ENCODE measurements at places on chromosomes 12 and 14. TPM values are rescaled to one million over a fixed set of nuclear protein-coding genes. Genes with fewer than 3 reads are reported as not detected.
A peak's percentile ranks its signal among the peaks of the same experiment; 100 is the strongest.

The EVL gene
- total RNA-seq, result 23.7 TPM

The PRIMA1 gene
- 0.47 TPM for total RNA-seq

The CYP46A1 gene
- 3.1 TPM for total RNA-seq

The NOXRED1 gene
- total RNA-seq, result not detected

The POTEM gene
- not detected for total RNA-seq

The SIRT4 gene
- 10.3 TPM for total RNA-seq

The RIPK3 gene
- total RNA-seq, result 0.78 TPM

The RPGRIP1 gene
- total RNA-seq, result 0.11 TPM

The PTPRB gene
- 17.1 TPM for total RNA-seq

The MARCHF9 gene
- total RNA-seq, result 16.5 TPM

The PLBD1 gene
- total RNA-seq, result 7.5 TPM

The PRDM4 gene
- 17.7 TPM for total RNA-seq

DNA sequence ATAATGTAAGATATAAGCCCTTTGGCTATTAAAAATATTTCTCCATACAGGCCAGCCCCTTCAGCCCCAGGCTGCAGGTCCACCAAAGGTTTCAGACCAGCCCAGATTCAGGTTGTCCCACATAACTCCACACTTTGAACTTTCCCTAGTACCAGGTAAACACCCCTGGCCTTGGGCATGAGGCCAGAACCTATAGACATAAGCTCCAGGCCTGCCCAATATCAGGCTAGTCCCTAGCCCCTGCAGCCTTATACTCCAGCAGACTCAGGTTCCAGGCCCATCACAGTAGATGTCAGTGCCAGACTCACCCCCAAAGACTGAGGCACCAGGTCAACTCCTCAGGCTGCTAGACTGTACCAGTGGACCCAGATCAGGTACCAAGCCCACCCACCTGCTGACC, 178.5 kb upstream of the DAAM1 start:
- H3K27ac ChIP-seq, result no peak overlapping the region
- H3K36me3 ChIP-seq, result no peaks in the 10 kb centered on the region
- no peak for DNase-seq
- H3K27me3 ChIP-seq, result no peaks in the 10 kb centered on the region
- no peak overlapping the region for H3K4me3 ChIP-seq

- no peak overlapping the region for H3K27ac ChIP-seq
- no peak for DNase-seq
- H3K4me1 ChIP-seq, result no peaks in the 10 kb centered on the region
- no peak overlapping the region for H3K4me3 ChIP-seq
Observed at GRCh38 chr12:81330480-81330879, 252.6 kb downstream of the ACSS3 start.

- peaks cover 36% of the 10 kb centered on the region for H3K4me1 ChIP-seq
- H3K36me3 ChIP-seq, result no peaks in the 10 kb centered on the region
- DNase-seq, result no peak
- no peak overlapping the region for H3K27ac ChIP-seq
- no peaks in the 10 kb centered on the region for H3K27me3 ChIP-seq
Observed at GRCh38 chr12:15179672-15180071, 41.5 kb downstream of the RERG start.

- no peaks in the 10 kb centered on the region for H3K36me3 ChIP-seq
- no peak overlapping the region for H3K27ac ChIP-seq
- no peaks in the 10 kb centered on the region for H3K4me1 ChIP-seq
- no peak overlapping the region for H3K4me3 ChIP-seq
- no peaks in the 10 kb centered on the region for H3K27me3 ChIP-seq
Observed at GRCh38 chr12:54398995-54399793, 14.7 kb upstream of the ZNF385A start.

- H3K4me1 ChIP-seq, result no peaks in the 10 kb centered on the region
- DNase-seq, result no peak
- H3K36me3 ChIP-seq, result no peaks in the 10 kb centered on the region
- H3K27me3 ChIP-seq, result no peaks in the 10 kb centered on the region
Observed at GRCh38 chr12:102343361-102344121, 136.8 kb downstream of the IGF1 start.

DNA sequence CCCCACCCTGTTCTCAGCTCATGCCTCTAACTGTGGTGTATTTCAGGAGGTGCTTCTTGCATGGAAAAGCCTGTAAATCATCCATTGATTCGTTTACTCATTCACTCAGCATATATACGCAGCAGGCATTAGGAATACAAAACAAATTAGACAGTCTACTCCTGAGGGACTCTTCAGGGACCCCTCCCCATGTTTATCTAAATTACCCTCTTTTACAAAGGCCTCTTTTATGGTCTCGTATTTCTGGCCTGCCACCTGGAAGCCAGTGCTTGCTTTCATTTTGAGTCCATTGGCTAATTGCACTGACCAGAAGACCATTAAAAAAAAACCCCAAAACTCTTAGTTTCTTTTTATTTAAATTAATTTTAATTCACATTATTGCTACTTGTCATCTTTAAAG, 134.4 kb downstream of the DACT1 start:
- DNase-seq, result no peak
- H3K27me3 ChIP-seq, result no peaks in the 10 kb centered on the region
- H3K4me1 ChIP-seq, result no peaks in the 10 kb centered on the region
- no peak overlapping the region for H3K27ac ChIP-seq

- no peaks in the 10 kb centered on the region for H3K27me3 ChIP-seq
- no peak overlapping the region for H3K4me3 ChIP-seq
- H3K4me1 ChIP-seq, result no peaks in the 10 kb centered on the region
- DNase-seq, result peak; percentile 87
- H3K27ac ChIP-seq, result no peak overlapping the region
Observed at GRCh38 chr14:90087433-90087832, 25.6 kb downstream of the KCNK13 start.

- no peak for DNase-seq
- no peak overlapping the region for H3K4me3 ChIP-seq
- no peaks in the 10 kb centered on the region for H3K4me1 ChIP-seq
- no peaks in the 10 kb centered on the region for H3K27me3 ChIP-seq
Observed at GRCh38 chr12:78293059-78293686, 462.5 kb downstream of the NAV3 start.

- DNase-seq, result no peak
- no peaks in the 10 kb centered on the region for H3K4me1 ChIP-seq
- H3K4me3 ChIP-seq, result no peak overlapping the region
Observed at GRCh38 chr12:109358154-109358869, 10.6 kb downstream of the MYO1H start.

DNA sequence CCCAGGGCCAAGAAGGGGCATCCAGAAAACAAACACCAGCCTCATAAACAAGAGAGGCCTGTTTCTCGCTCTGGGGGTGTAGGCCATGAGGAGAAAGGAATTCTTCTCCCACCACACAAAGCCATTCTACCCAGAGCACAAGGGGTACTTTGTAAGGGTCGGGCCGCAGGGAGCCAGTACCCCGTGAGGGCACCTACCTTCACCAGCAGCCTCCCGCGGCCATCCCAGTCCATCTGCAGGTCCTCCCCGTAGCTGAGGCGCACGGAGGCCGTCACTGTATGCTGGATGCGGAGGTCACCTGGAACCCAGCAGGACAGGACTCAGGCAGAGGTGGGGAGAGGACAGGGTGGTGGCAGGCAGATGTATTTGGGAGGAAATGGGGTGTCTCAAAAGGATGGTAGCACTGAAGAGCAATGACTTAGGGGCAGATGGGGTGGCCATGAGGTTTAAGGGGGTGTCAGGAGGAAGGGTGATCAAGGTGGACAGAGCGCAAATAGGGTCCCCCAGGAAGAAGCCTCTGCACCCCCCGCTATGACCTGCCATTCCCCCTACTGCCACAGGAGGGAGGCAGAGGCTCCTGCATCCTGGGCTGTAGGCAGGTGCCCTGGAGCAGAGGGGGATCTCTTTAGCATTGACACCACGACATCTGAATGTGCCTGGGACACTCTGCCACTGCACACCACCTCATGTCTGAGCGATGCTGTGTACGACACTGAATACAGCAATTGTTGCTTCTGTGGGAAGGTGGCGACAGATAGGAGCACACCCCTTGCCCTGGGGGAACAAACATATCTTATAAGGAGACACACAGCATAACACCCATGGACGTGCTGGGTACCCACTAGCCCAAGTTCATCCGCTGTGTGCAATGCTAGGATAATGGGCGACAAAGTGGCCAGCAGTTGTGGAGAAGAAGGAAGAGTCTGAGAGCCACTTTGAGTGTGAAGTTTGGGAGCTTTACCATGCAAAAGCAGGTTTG, 61.4 kb downstream of the VWF start:
- H3K36me3 ChIP-seq, result no peaks in the 10 kb centered on the region
- H3K27me3 ChIP-seq, result no peaks in the 10 kb centered on the region
- DNase-seq, result peak; percentile 63
- no peak overlapping the region for H3K4me3 ChIP-seq
- H3K27ac ChIP-seq, result no peak overlapping the region

- H3K27ac ChIP-seq, result no peak overlapping the region
- DNase-seq, result no peak
- H3K36me3 ChIP-seq, result no peaks in the 10 kb centered on the region
- peaks cover 4% of the 10 kb centered on the region for H3K4me1 ChIP-seq
- H3K4me3 ChIP-seq, result no peak overlapping the region
Observed at GRCh38 chr12:54146506-54147145, 42.2 kb downstream of the SMUG1 start.

GRCh38 chr12:52023976-52024688, 17.4 kb downstream of the TAMALIN start:
- no peaks in the 10 kb centered on the region for H3K36me3 ChIP-seq
- peaks cover 16% of the 10 kb centered on the region for H3K4me1 ChIP-seq
- H3K27ac ChIP-seq, result no peak overlapping the region
- no peak for DNase-seq
- H3K27me3 ChIP-seq, result no peaks in the 10 kb centered on the region

DNA sequence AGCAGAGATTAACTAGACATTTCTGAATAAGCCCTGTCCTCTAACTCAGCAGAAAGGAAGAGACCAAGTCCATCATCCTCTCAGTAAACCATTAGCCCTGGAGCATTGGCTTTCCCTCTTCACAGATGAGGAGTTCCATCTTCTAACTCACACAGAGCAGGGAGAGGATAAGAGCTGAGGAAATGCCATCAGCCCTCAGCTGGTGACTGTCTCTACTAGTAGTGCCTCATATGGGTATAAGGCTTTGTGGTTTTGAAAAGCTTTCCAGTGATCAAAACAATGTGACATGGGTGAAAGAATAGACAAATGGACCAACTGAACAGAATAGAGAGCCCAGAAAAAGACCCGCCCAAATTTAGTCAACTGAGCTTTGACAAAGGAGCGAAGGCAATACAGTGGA, 197.2 kb upstream of the NUDT4 start:
- peaks cover 40% of the 10 kb centered on the region for H3K4me1 ChIP-seq
- H3K36me3 ChIP-seq, result no peaks in the 10 kb centered on the region
- no peak overlapping the region for H3K27ac ChIP-seq
- DNase-seq, result no peak

GRCh38 chr12:56479625-56480024, 8.3 kb downstream of the GLS2 start:
- DNase-seq, result no peak
- no peaks in the 10 kb centered on the region for H3K4me1 ChIP-seq
- no peak overlapping the region for H3K4me3 ChIP-seq
- H3K27ac ChIP-seq, result no peak overlapping the region
- no peaks in the 10 kb centered on the region for H3K36me3 ChIP-seq
- H3K27me3 ChIP-seq, result no peaks in the 10 kb centered on the region

DNA sequence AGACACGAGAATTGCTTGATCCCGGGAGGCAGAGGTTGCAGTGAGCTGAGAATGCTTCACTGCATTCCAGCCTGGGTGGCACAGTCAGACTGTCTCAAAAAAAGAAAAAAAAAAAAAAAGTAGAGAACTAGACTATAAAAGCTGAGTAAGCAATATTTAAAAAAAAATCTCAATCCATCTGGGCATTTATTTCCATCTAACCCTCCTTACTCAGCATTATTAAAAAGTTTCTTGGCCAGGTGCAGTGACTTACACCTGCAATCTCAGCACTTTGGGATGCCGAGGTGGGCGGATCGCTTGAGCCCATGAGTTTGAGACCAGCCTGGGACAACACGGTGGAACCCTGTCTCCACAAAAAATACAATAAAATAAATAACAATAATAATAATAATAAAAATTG, 4.5 kb downstream of the SUPT16H start:
- no peaks in the 10 kb centered on the region for H3K27me3 ChIP-seq
- no peak overlapping the region for H3K4me3 ChIP-seq
- DNase-seq, result no peak

GRCh38 chr12:58916161-58916621, 4.1 kb downstream of the LRIG3 start:
- no peak for DNase-seq
- H3K27me3 ChIP-seq, result no peaks in the 10 kb centered on the region
- H3K4me1 ChIP-seq, result peaks cover 11% of the 10 kb centered on the region
- no peak overlapping the region for H3K27ac ChIP-seq
- H3K36me3 ChIP-seq, result no peaks in the 10 kb centered on the region

- H3K27ac ChIP-seq, result no peak overlapping the region
- no peak for DNase-seq
- H3K4me3 ChIP-seq, result no peak overlapping the region
- H3K4me1 ChIP-seq, result no peaks in the 10 kb centered on the region
- H3K36me3 ChIP-seq, result no peaks in the 10 kb centered on the region
Observed at GRCh38 chr14:53545217-53545616, 392.1 kb upstream of the DDHD1 start.

- peak overlapping the region; percentile 76 for H3K27ac ChIP-seq
- H3K4me1 ChIP-seq, result peaks cover 24% of the 10 kb centered on the region
- H3K4me3 ChIP-seq, result peak overlapping the region; percentile 92
- no peaks in the 10 kb centered on the region for H3K36me3 ChIP-seq
- DNase-seq, result no peak
Observed at GRCh38 chr14:92513966-92514843, 624 bp downstream of the RIN3 start.

DNA sequence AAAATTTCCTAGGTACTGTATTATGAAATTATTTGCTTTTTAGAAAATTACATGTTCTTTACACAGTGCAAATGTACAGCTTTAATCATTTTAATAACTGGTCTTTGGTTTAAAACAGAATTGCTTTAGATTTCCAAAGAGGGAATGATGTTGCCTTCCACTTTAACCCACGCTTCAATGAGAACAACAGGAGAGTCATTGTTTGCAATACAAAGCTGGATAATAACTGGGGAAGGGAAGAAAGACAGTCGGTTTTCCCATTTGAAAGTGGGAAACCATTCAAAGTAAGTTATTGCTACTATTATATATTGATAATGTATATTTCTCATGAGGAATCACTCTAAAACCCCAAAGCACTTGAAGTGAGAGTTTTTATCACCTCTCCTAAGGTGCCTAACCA, 13.4 kb downstream of the LGALS3 start:
- H3K36me3 ChIP-seq, result peaks cover 48% of the 10 kb centered on the region
- no peaks in the 10 kb centered on the region for H3K4me1 ChIP-seq
- DNase-seq, result no peak
- no peak overlapping the region for H3K27ac ChIP-seq
- no peaks in the 10 kb centered on the region for H3K27me3 ChIP-seq

- no peaks in the 10 kb centered on the region for H3K4me1 ChIP-seq
- H3K36me3 ChIP-seq, result no peaks in the 10 kb centered on the region
- no peaks in the 10 kb centered on the region for H3K27me3 ChIP-seq
- no peak overlapping the region for H3K4me3 ChIP-seq
- no peak overlapping the region for H3K27ac ChIP-seq
Observed at GRCh38 chr12:3576891-3577290, 85.9 kb downstream of the PRMT8 start.

- DNase-seq, result no peak
- H3K4me1 ChIP-seq, result no peaks in the 10 kb centered on the region
- no peak overlapping the region for H3K27ac ChIP-seq
- H3K4me3 ChIP-seq, result no peak overlapping the region
- H3K36me3 ChIP-seq, result no peaks in the 10 kb centered on the region
Observed at GRCh38 chr14:31228533-31228932, 20.9 kb upstream of the HECTD1 start.

- no peaks in the 10 kb centered on the region for H3K27me3 ChIP-seq
- H3K27ac ChIP-seq, result no peak overlapping the region
- no peaks in the 10 kb centered on the region for H3K36me3 ChIP-seq
- no peak for DNase-seq
Observed at GRCh38 chr14:102914474-102915291, 7.8 kb upstream of the AMN start.
